Endothelial cell of umbilical vein (primary cell): ENCODE measurements at places on chromosomes 6 and 20. TPM values are rescaled to one million over a fixed set of nuclear protein-coding genes. Genes with fewer than 3 reads are reported as not detected.

The DDO gene
- total RNA-seq, result not detected in 2 replicates

The XRN2 gene
- total RNA-seq, result 62.5 and 66.6 TPM in 2 replicates

The SLC24A3 gene
- not detected in 2 replicates for total RNA-seq

The DCDC2 gene
- total RNA-seq, result not detected in 2 replicates

The LPA gene
- not detected in 2 replicates for total RNA-seq

The LST1 gene
- 1.00 and 2.0 TPM in 2 replicates for total RNA-seq

The PLTP gene
- total RNA-seq, result 61.9 and 62.1 TPM in 2 replicates

The FLRT3 gene
- total RNA-seq, result 0.09 and 0.13 TPM in 2 replicates

The MOG gene
- not detected in 2 replicates for total RNA-seq

The CABLES2 gene
- 9.9 TPM in 2 replicates for total RNA-seq

The TMC2 gene
- not detected in 2 replicates for total RNA-seq

The ATF6B gene
- total RNA-seq, result 102 and 106 TPM in 2 replicates

The CD24 gene
- total RNA-seq, result 1.2 and 2.5 TPM in 2 replicates

The BPIFB2 gene
- total RNA-seq, result not detected in 2 replicates

The DLL1 gene
- total RNA-seq, result 2.0 and 2.3 TPM in 2 replicates

The DNAJC5 gene
- 58.7 and 60.3 TPM in 2 replicates for total RNA-seq
